ENCODE measurements at places on chromosomes 3 and 15. TPM values are rescaled to one million over a fixed set of nuclear protein-coding genes. Genes with fewer than 3 reads are reported as not detected.
A peak's percentile ranks its signal among the peaks of the same experiment; 100 is the strongest.

DNA sequence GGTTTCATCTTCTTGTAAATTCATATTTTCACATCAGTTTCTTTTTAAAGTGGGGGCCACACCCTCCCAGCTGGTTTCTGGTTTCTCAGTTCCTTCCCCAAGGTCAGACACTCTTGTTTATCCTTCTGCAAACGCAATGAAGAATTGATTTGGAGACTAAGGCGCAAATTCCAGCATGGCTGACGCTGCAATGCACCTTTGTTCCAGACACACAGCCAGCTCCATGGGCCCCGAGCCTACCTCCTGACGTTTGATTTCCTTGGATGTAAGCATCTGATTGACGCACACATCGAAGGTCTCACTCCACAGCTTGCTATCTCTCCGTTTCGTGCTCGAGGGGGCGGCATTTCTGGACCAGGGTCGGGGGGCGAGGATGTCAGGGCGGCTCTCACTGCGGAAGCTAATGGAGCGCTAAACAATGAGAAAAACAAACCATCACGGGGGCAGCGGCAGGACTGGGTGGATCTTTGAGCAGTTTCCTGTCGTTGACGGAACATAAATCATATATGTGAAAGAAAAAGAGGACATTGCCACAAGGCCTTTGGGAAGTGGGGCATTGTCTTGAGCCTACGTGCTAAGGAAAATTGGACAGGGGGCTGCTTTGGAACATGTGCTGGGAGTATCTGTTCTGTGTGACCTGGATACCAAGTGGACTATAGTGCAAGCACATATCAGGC lies 46.9 kb downstream of the ARHGEF3 start:
- no peak for ATAC-seq

Gene BUB1B
- 0.81 TPM for total RNA-seq

DNA sequence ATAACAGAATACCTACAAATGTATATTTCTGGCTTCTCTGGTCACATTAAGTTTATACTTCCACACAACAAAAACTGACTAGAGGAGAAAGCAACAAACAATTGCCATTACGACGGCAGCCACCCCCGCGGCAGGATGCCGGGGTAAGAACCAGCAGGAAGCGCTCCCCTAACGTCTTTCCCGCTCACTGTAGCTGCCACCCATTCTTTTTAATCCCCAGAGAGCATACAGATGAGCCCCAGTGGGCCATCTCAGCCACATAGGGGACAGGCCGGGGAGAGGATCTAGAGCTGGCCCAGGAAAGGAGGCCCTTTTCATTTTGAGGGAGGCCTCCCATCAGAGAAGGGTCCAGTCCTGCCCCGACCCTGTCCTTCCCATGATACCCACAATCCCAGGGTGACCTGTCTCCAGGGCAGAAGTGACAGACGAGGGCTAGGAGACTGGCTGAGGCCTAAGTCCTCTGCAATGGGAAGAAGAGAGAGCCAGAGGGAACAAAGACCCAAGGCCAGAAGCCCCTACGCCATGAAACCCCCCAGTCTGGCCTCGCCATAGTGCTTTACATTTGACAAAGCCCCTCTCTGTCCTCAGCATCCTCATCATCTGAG lies 3.6 kb upstream of the CALML4 start:
- no peak for ATAC-seq

Gene GCNT3
- not detected for total RNA-seq

- no peak for ATAC-seq
Measured at GRCh38 chr3:123576122-123576521, 8.7 kb downstream of the HACD2 start.

GRCh38 chr15:84104853-84105252 lies 130.7 kb upstream of the GOLGA6L4 start:
- ATAC-seq: no peak

GRCh38 chr3:28940530-28940929 lies 340.3 kb upstream of the RBMS3 start:
- no peak for ATAC-seq

Gene TRH
- 0.30 TPM for total RNA-seq

Gene ECE2
- 0.42 TPM for total RNA-seq

- no peak for ATAC-seq
Measured at GRCh38 chr15:75436881-75437280, 14.6 kb downstream of the SIN3A start.

Gene CHRNA5
- total RNA-seq: 0.93 TPM

- no peak for ATAC-seq
Measured at GRCh38 chr3:37726525-37727290, 135.0 kb upstream of the CTDSPL start.

DNA sequence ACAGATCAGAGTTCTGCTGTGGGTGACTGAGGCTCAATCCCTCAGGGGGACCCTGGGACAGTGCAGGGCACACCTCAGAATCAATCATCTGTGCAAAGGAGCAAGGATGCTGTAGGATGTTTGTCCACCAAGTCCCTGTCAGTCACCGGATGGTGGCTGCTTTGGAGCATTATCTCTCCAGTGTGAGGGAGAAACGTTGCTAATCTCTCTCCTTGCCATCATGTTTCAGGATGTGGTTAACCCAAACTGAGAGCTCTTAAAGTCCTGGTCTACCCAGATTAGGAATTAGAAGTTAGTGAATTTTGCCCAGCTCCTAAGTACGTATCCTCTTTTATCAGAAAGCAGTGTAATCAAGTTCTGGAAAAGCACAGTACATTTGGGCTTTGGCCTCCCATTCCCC lies 26.2 kb upstream of the LRRC3B start:
- ATAC-seq: no peak

DNA sequence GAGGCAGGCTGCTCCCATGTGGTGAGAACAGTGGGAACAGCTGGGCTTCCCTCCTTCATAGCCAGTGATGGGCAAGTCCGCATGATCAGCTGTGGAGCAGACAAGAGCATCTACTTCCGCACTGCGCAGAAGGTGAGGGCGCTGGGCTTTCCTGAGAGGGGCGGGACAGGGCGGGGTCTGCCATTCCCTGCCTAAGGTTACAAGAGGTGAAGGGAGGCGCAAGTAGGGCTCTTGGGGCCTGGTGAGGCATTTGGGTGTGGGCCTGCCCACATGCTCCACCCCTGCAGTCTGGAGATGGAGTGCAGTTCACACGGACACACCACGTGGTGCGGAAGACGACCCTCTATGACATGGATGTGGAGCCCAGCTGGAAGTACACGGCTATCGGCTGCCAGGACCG lies 10.6 kb upstream of the JMJD7 start:
- ATAC-seq: no peak

GRCh38 chr15:32838820-32839219 lies 121.0 kb downstream of the GREM1 start:
- peak; percentile 54 for ATAC-seq

Gene SNX4
- 35.8 TPM for total RNA-seq

GRCh38 chr3:69764121-69764741 lies 25.0 kb downstream of the MITF start:
- no peak for ATAC-seq

GRCh38 chr15:88334436-88334835 lies 77.9 kb upstream of the NTRK3 start:
- ATAC-seq: no peak

DNA sequence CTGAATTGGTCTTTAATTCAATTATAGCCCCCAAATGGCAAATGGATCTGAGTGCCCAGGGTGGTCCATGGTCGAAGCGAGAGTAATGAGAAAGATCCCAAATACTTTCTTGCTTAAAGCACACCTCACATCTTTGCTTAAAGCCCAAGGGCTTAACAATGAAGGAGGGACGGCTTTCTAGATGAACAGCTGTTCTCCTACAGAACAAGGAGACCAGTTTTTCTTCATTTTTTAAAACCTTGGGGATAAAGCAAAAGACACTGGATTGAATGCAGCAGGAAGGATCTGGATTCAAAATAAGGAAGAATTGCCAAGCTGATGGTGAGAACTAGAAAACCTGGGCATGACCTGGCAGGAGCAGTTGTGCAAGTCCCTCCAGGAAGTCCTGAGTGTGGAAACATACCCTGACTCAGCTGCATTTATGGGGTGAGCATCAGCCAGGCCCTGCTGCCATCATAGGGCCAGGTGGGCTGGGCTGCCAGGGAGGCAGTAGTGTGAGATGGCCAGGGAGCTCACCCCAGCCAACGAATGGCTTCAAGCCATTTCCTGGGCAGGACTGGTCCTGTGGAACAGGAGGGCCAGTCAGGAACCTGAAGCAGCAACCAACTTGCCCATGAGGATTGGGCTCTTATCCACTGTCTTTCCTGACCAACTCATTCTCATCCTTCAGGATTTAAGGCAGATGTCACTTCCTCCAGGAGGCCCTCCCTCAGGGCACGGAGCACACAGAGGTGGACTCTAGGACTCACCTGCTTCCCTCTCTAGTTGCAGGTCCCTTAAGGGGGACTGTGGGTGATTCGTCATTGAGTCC lies 18.4 kb upstream of the RHCG start:
- ATAC-seq: no peak

Gene CISH
- 9.3 TPM for total RNA-seq

- no peak for ATAC-seq
Measured at GRCh38 chr3:156685198-156685597, 10.8 kb downstream of the TIPARP start.

GRCh38 chr3:51819709-51820406 lies 40.8 kb upstream of the IQCF6 start:
- ATAC-seq: no peak

DNA sequence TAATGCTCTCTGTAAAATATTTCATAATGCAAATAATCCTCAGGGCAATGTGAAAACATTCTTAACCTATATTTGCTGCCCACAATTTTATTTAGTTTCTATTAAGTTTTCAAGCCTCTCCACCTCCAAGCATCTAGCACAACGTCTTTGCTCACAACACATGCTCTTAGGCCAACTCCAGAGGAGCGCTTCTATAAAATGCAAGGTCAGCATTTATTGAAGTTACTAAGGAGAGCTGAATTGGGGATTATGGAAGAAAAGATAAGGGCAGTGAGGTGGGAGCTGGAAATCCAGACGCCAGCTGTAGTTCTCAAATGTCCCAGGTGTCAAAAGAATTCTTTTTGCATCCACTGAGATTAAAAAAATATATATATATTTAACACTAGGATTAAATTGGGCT lies 996 bp downstream of the RABL3 start:
- ATAC-seq: no peak

GRCh38 chr3:71438071-71438685 lies 145.3 kb downstream of the FOXP1 start:
- ATAC-seq: peak; percentile 45

Gene SAMMSON
- 2.9 TPM for total RNA-seq

Gene ZNF717
- total RNA-seq: 8.6 TPM

Gene CCR9
- not detected for total RNA-seq

DNA sequence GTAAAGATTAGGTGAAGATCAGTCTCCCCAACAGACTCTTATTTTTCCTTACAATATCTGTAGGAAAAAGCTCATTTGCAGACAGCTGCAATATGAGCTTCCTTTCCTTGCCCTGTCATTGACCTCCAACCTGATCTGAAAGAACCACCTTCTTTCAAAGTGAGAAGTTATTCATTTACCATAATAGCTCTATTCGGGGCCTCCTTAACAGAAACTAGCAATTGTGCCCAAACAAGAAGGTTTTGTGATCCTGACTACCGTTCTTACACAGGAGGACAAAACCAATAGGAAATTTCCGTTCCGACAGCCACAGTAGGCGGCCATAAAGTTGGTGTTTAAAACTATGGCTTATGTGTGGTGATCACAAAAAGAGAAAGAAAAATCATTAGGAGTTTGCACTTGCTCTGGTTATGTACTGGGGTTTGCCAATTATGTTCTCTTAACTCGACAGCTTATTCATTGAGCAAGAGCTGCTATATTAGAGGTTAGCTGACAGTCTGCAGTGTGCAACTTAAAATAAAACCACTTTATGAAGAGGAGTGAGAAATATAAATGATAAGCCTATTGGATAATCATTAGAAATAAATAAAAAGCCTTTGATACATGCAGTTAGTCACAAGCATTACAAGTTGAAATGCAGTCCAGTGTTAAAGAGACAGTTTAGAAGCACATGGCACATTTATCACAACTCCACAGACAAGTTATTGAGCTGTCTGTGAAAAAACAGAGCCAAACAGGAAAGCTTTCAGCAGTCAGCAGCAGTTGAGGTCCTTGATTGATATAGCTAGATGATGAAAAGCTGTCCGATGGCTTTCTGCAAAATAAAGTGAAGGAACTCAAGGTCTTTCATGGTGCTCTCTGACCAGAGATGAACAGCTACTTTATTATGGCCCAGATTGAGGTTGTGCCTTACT lies 199.8 kb downstream of the WDR72 start:
- no peak for ATAC-seq

GRCh38 chr3:102936511-102937045 lies 501.8 kb downstream of the ZPLD1 start:
- ATAC-seq: no peak

Gene UROC1
- total RNA-seq: not detected

Gene ZCWPW2
- total RNA-seq: 0.99 TPM

DNA sequence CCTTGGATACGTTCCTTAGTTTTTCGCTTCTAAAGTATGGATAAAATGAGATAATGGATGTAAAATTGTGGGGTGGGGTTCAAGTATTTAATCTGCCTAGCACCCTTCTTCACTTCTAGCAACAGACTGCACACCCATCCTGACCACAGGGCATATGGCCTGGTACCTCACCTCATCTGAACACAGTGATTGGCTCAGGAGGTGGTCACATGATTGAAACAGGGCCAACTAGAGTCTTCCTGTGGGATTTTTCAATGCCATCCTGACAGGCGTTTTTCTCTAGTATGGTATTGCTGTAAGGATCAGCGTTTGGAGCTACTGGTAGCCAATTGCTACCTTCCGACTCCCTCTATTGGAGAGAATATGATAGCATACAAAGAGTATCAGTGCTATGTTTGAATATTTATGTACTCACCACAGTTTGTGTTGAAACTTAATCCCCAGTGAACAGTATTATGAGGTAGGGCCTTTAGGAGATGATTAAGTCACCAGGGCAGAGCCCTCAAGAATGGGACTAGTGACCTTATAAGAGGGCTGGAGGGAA lies 172.2 kb downstream of the PPM1L start:
- no peak for ATAC-seq

GRCh38 chr3:37026851-37027250 lies 33.5 kb downstream of the MLH1 start:
- no peak for ATAC-seq

Gene GLCE
- 5.9 TPM for total RNA-seq

Gene IGDCC3
- total RNA-seq: not detected

- no peak for ATAC-seq
Measured at GRCh38 chr3:156539802-156540201, 15.1 kb downstream of the SSR3 start.

GRCh38 chr3:37138816-37139215 lies 35.6 kb downstream of the LRRFIP2 start:
- ATAC-seq: no peak

GRCh38 chr3:123712077-123712860 lies 127.4 kb upstream of the HACD2 start:
- ATAC-seq: peak; percentile 49

Gene MKRN2OS
- total RNA-seq: not detected

Data from gastroesophageal sphincter (tissue), 4 donors.